ENCODE measurements at places on chromosomes 2 and 18.

DNA sequence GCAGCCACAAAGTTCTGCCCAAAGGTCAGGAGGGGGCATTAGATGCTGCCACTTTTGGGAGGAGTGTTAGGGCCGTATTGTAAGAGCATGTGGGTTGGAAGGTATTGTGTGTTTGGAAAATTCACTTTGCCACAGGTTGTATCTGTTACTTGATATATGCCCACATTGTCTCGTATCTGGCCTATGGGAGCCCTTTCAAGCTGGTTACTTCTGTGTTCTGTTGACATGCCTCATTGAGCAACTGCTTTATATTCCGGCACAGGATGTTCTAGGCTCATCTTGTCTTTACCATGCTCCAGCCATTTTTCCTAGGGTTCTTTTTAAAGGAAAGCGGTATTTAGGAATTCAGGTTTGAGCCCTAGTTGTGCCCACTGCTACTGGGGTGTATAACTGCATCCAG lies 6.0 kb downstream of the ADNP2 start:
- DNase-seq: no peak

DNA sequence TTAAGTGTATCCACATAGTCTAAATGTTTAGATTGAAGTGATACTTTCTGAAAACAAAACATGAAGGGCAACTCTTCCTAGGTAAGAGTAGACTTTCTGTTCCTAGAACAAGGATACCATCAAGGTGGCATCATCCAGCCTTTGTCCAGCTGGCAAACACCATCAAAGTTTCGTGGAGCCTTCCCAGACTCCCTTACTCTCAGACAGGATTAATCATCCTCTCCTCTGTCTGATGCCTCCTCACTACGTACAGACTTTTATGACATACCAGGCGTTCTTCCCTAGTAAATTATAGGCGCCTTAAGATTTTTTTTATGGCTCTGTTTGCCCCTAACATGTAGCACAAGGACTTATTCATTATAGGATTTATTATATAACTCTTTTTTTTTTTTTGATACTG lies 29.4 kb upstream of the ASNSD1 start:
- DNase-seq: no peak

GRCh38 chr2:46439582-46439981 lies 39.8 kb upstream of the TMEM247 start:
- no peak for DNase-seq

GRCh38 chr18:58928386-58928785 lies 63.7 kb downstream of the ZNF532 start:
- no peak for DNase-seq

- no peak for DNase-seq
These were observed 1.7 kb downstream of the METTL4 start for GRCh38 chr18:2569338-2570207.

Data from RPMI8226 (cell line).